Iris pigment epithelial cell (primary cell): ENCODE measurements at places on chromosomes 13 and 19.

DNA sequence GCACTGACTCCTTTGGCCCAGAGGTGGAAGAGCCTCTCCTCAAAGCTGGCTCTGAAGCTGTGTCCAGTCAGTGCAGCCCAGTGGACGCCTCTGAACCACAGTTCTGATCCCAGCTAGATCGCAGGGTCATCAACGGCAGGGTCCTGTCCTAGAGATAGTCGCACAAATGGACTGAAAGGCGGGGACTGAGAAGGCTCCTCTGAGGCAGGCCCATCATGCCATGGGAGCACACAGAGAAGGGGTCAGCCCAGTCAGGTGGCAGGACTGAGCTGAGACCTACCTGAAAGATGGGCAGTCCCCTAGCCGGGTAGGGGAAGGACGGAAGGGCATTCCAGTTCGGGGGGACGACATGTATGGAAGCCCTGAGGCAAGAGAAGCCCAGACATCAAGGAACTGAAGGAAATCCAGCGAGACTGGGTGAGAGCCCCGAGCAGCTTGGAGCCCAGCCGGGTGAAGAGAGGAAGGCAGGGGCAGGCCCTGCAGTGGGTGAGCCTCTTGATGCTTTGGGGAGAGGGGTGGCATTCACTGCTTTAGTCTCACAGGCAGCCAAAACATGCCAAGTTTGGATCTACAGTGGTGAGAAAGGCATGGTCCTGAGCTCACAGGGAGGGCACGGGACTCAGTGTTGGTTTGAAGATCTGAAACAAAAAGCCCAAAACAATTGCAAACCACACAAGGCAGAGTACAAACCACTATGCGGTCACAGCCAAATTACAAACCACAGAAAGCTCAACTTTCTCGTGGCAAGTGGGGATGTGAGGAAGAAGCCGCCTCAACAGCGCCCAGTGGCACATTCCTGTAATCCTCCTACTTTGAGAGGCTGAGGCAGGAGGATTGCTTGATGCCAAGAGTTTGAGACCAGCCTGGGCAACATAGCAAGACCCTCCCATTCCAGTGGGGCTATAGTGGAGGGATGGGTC, 10.0 kb downstream of the CALM3 start:
- DNase-seq = peak; percentile 44

DNA sequence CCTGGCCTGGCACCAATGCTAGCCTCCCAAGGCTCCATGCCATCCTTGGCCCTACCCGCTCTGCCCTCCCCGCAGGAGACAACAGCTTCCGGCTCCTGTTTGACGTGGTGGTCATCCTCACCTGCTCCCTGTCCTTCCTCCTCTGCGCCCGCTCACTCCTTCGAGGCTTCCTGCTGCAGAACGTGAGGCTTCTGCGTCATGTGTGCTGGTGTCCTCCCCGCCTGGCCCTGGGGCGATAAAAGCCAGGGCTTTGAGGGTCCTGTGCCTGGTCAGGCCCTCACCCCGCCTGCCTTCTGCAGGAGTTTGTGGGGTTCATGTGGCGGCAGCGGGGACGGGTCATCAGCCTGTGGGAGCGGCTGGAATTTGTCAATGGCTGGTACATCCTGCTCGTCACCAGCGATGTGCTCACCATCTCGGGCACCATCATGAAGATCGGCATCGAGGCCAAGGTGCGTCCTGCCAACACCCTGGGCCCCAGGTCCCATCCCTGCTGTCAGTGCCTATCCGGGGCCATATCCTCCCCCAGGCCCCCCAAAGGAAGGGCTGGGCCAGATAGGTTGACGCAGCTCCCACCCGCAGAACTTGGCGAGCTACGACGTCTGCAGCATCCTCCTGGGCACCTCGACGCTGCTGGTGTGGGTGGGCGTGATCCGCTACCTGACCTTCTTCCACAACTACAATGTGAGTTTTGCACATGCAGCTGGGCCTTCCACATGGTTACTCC, 6.3 kb downstream of the MCOLN1 start:
- DNase-seq = no peak

DNA sequence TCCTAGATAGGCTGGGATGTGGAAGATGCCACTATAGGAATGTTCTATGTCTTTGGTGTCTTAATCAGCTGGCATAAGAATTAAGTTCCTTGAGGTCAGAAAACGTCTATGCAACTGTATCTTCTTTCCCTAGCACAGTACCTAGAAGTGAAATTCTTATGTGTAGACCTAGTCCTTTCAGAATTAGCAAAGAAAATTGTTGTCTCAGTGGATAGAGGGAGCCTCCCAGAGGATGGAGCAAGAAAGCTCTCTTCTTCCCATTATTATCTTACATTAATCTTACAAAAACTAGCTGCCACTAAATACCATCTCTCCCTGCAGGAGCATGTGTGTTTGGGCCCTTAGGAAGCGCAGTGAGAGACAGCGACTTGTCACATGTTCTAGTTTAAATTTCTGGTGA, 11.6 kb downstream of the CLDN10 start:
- DNase-seq = peak; percentile 22

GRCh38 chr13:113471844-113472243, 18.6 kb upstream of the ADPRHL1 start:
- DNase-seq = no peak

DNA sequence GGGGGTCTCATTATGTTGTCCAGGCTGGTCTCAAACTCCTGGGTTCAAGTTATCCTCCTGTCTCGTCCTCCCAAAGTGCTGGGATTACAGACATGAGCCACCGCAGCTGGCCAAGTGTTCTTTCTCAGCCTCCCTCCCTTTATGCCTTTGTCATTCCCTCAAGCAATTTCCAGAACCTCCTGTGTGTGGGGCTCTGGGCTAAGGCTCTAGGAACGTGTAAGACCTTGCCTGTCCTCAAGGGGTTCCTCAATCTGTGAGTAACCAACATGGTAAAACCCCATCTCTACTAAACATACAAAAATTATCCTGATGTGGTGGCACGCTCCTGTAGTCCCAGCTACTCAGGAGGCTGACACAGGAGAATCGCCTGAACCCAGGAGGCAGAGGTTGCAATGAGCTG, 15.5 kb upstream of the SPACA4 start:
- peak; percentile 26 for DNase-seq

- DNase-seq = no peak
Observed at GRCh38 chr13:42413484-42413815, 141.5 kb downstream of the AKAP11 start.

- DNase-seq = no peak
Observed at GRCh38 chr19:11401808-11402543, 17.1 kb downstream of the RGL3 start.

- DNase-seq = peak; percentile 72
Observed at GRCh38 chr19:15320116-15320515, 12.2 kb downstream of the BRD4 start.

GRCh38 chr13:98300956-98301641, 124.0 kb upstream of the RNF113B start:
- peak; percentile 54 for DNase-seq

DNA sequence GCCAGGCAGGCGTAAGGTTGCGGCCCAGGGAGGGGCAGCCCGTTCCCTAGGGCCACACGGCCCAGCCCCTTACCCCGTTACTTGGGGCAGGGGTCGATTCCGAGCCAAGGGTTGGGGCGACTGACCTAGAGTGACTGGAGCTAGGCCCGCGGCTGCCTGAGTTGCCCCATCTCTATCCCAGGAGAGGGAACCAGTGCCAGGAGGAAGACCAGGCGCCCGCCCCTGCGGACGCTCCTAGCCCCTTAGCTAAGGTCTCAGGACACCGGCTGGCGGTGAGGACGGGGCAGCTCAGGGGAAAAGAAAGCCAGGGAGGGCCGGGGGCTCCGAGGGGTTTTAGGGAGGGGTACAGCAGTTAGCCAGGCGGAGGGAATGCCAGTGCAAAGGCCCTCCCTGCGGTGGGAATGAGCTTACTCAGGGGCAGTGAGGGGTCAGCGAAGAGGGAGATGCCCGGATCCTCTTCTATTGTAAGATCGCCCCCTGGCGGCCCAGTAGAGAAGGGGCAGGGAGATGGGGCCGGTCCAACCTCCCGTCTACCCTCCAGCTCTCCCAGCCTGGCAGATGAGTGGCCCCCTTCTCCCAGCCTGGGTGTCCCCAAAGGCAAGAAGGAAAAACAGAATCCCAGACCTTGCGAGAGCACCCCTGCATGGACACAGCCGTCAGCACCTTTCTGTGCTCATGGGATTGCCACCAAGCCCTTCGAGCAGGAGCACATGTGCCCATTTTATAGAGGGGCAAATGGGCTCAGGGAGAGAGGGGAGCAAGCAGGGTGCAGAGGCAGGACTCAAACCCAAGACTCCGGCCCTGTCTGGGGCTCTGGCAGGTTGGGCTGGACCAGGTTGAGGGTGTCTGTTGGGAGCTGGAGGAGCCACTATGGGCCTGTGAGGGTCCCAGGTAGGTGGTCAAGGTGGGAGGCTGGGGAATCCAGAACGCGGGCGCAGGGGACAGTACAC, 16.3 kb downstream of the CILP2 start:
- DNase-seq = peak; percentile 29

DNA sequence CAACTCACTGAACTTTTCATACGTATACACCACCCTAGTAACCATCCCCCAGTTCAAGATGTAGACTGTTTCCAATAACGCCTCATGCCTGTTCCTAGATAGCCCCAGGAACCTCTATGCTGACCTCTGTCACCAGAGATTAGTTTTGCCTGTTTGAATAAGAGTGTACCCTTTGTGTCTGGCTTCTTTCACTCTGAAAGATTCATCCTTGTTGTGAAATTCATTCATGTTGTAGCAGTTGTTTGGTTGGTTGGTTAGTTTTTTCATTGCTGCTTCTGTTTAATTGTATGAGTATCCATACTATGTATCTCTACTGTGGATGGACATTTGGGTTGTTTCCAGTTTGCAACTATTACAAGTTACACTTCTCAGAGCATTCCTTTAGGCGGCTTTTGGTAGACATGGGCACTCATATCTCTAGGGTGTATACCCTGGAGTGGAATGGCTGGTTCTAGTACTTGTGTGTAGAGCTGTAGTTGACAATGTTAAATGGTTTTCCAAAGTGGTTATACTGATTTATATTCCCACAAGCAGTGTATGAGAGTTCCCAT, 1.6 kb downstream of the RNASEH2B start:
- DNase-seq = peak; percentile 20

GRCh38 chr19:1233115-1233667, 4.6 kb downstream of the CBARP start:
- DNase-seq = no peak

DNA sequence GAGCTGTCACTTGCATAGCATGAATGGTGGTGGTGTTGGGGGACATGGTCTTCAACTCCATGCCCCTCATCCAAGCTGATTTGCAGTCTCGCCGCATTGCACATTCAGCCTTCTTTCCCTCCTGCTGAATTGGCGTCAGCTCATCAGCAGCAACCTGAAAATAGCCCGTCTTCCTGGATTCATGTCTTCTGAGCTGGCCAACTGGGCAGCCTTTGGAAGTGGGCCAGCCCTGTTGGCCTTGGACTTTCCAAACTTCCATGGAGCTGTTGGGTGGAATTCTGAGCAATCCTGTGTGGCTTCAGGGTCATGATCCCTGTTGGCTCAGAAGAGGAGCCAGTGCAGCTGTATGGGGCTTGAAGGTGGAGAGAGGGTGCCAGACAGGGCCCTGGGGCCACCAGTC, 68.8 kb downstream of the ZNF536 start:
- DNase-seq = no peak

- DNase-seq = peak; percentile 78
Observed at GRCh38 chr13:74206061-74206561, 71.9 kb upstream of the KLF12 start.

GRCh38 chr13:91632086-91632485, 233.7 kb downstream of the GPC5 start:
- no peak for DNase-seq

DNA sequence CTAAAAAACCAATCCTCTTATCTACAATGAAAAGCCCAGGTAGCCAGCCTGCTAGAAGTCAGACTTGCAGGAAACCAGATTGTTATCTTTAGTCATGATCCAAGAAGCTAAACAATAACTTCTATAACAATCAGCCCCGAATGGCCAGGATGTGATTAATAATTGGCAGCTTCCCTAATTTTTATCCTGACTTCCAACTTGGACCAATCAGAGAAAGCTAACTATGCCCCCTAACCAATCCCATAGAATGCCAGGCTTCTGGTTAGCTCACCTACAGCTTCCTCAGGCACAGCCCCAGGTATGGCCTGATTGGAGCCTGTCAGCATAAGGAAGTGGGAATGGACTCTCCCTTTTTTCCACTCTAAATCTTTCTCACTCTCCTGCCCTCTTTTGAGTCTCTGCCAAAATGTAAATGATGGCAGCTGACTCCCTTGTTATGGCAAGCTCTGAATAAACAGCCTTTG, 394.9 kb downstream of the DLEU7 start:
- DNase-seq = no peak

- DNase-seq = no peak
Observed at GRCh38 chr13:29270271-29270985, 325.1 kb downstream of the SLC7A1 start.

GRCh38 chr19:8141726-8142512, 7.5 kb downstream of the FBN3 start:
- no peak for DNase-seq

- no peak for DNase-seq
Observed at GRCh38 chr13:34857558-34858325, 84.3 kb upstream of the NBEA start.

DNA sequence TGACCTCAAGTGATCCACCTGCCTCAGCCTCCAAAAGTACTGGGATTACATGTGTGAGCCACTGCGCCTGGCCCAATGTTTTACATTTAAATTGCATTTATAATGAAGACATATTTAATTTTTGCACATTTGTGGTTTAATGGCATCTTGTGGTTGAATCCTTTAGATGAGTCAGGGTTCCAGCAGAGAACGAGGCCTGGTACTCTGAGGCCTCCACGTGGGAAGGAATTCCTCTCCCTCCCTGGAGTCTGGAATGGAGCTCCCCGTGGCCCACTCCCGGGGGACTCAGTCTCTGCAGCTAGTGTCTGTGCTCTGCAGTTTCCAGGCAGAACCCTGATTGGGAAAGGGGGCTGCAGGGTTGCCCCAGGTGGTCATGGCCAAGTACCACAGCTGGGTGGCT, 24.2 kb downstream of the ZFR2 start:
- DNase-seq = peak; percentile 71

DNA sequence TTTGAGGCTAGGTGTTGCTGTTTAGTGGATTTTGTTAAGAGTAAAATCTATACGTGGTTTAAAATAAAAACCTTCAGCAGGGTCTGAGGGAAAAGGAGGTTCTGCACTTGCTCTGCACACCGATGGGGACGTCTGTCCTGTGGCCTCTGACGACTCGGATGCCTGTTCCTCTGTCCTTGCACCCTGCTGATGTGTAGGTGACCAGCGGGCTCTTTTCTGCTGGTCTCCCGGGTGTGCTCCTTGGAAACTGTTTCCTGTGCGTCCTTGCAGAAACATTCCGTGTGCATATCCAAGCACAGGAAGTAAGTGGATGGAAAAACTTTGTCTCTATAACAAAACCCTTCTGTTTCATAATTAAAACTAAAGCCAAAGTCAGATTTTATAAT, 3.8 kb downstream of the ATP4B start:
- DNase-seq = no peak
